ENCODE measurements at places on chromosomes 12 and 14.

- DNase-seq: no peak
Observed at GRCh38 chr12:9258676-9259075, 50.5 kb upstream of the PZP start.

GRCh38 chr14:52716155-52716554 lies 9.2 kb downstream of the PSMC6 start:
- no peak for DNase-seq

DNA sequence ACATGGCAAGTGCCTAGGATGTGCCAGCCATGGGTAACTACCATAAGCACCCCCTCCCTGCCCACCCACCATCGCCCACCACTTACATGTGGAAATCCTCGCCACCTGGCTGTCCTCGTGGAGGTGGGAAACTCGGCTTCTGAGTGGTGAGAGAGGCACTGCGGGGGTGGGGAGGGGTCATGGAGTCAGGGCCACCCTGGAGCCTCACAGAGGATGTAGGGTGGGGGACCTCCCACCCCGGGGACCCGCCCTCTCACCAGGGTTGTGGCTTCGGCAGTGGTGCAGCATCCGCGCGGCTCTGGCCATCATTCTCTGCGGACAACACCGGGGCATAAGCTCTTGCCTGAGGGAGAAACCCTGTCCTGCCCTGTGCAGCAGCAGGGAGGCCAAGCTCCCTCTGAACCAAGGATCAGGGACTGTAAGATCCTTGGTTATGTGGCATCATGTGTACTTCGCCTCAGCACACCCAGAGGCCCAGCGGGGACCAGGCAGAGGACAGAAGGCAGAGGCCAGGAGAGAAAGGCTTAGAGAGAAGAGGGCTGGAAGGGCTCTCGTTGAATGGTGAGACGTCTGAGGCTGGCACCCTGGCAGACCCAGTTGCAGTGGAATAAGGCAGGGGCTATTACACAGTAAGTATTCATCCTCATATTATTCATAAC lies 12.8 kb upstream of the ENDOU start:
- DNase-seq: no peak

- no peak for DNase-seq
Observed at GRCh38 chr14:70838076-70838475, 28.8 kb upstream of the MAP3K9 start.

DNA sequence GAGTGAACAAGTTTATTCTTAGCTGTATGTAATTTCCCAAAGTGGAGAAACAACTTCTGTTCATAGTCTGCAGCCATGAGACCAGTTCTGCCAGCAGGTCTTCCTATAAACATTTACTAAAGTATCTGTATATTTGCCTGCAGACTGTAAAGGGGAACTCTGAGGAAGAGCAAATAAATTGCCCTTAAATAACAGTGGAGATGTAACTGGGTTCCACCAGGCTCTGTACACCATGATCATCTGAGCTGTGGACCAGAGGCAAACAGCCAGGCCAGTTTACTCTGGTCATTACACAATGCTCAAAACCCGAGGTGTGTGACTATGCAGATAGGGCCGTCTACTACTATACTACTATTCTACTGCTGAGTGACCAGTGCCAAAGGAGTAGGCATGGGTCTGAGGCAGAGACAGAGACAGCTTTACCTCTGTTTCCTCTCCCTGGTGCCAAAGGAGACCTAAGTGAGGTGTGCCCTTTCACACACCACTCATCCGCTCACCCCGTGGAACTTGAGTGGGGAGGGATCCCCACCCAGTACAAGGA lies 21.1 kb upstream of the CERS5 start:
- no peak for DNase-seq

GRCh38 chr12:116916714-116917114 lies 6.0 kb downstream of the FBXW8 start:
- DNase-seq: peak; percentile 56

DNA sequence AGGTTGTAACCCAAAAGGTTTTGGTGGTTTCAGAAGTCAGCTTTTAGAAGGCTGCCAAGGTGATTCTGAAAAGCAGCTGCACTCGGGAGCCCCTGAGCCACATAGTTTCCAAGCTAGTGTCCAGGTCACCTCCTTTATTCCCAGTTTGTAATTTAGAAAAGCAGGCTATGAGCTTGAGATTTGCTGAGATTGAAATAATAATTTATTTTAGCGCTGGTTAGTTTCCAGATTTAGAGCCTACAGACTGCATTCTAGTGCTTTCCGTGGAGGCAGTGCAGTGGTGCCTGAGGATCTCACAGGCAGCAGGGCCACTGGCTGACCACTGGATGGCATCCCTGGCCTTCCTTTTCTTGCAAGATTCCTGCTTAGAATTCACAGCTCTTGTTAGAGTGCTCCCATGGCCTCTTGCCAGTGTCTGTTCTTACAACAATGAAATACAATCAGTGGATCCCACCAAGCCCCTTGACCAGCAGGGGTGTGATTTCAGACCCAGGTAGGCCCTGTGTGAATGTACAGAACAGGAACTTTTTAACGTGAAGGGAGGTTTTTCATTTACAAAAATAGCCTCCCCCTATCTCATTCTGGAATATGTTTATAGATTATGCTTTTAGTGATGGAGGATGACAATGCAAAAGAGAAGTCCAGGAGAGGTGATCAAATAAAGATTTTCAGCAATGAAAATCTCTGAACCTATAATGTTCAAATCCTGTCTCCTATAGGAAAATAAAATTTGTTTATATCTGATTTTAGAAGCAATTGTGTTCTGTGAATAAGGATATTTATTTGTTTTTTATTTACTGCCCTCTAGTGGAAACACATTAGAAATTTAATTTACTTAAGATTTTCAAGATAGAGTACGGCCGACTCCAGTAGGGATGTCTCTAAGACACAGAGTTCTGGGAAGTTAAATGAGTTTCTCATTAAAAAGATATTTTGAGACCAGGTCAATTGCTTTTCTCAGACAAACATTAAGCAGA lies 362.1 kb upstream of the STXBP6 start:
- no peak for DNase-seq

GRCh38 chr12:42968426-42968825 lies 378.9 kb upstream of the PRICKLE1 start:
- DNase-seq: no peak

Measured in CD4-positive, alpha-beta T cell treated with Interleukin-15 for 4 hours (primary cell).